ENCODE measurements at places on chromosomes 3 and 15. TPM values are rescaled to one million over a fixed set of nuclear protein-coding genes. Genes with fewer than 3 reads are reported as not detected.

- no peak for DNase-seq
Measured at GRCh38 chr3:30302027-30302426, 304.4 kb upstream of the TGFBR2 start.

DNA sequence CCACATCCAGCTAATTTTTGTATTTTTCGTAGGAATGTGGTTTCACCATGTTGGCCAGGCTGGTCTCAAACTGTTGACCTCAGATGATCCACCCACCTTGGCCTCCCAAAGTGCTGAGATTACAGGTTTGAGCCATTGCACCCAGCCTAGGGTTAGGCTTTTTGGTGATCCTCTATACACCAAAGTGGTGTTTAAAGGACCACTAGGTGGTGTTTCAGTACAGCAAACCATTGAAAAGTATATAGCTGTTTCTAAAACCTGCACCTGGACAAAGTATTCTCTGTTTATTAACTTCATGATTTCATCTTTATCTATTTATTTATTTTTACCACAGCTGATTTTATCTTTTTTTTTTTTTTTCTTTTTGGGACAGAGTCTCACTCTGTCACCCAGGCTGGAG is 68.4 kb downstream of the MINDY2 start:
- DNase-seq, result no peak

DNA sequence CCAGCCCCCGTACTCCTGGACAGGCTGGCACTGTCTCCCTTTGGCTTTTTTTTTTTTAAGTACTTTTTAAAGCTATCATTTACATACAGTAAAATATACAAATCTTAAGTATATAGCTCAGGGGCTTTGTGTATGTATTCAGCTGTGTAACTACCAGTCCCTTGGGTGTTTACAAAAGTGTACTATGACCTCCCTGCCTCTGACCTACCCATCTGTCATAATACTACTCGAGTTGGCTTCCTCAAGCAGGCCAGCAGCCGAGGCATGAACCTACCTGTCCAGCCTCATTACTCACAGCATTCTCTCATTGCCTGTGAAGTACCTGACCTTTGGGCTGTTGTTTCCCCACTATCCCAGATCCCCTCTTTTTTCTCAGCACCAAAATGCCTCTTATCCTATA is 33.2 kb downstream of the ABHD2 start:
- no peak for DNase-seq

- DNase-seq, result no peak
Measured at GRCh38 chr3:171781711-171782127, 28.6 kb downstream of the PLD1 start.

DNA sequence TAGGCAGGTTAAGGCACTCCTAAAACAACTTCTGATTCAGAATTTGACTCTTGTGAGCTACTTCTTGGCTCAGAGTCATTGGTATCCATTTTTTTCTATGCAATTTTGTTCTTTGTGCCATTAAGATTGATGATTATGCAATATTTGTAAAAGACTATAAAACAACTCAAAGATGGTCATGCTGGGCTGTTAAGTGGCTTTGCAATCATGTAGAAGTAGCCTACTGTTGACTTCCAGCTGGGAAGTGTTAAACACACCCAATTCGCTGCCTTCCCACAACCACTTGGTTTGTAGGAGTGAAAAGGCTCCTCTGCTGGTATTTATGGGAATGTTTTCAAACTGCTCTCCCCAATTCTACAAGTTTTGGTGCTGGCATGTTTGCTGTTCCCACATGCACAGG is 74.7 kb upstream of the COL6A6 start:
- DNase-seq, result no peak

DNA sequence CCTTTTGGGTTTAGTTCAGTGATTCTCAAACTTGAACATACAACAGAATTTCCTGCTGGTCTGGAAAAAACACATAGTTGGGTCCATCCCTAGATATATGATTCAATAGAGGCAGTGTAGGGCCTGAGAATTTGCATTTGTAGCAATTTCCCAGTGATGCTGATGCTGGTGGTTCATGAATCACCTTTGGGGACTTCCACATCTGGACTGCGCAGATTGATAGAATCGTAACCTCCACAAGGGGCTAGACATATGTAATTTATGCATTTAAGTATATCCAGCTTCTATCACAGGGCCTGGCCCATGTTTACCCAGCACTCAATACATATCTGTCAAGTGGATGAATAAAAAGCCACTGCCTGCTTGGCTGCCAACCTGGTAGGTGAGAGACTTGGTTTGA is 33.8 kb upstream of the SUCLG2 start:
- no peak for DNase-seq

GRCh38 chr3:16311960-16312451 is 47.0 kb downstream of the OXNAD1 start:
- DNase-seq, result peak; percentile 76

CHST13 gene
- total RNA-seq, result 0.42 TPM

COLQ gene
- total RNA-seq, result 6.3 TPM

SLC9C1 gene
- total RNA-seq, result not detected

RAP2B gene
- 42.3 TPM for total RNA-seq

C3orf85 gene
- not detected for total RNA-seq

PRICKLE2 gene
- not detected for total RNA-seq

SAMD7 gene
- total RNA-seq, result not detected

TMEM212 gene
- total RNA-seq, result not detected
